ENCODE measurements at places on chromosomes 16 and 17. TPM values are rescaled to one million over a fixed set of nuclear protein-coding genes. Genes with fewer than 3 reads are reported as not detected.

CLEC3A gene
- not detected for total RNA-seq

VMO1 gene
- total RNA-seq = 0.13 TPM

LGALS9B gene
- total RNA-seq = not detected

CNGB1 gene
- not detected for total RNA-seq

NLRC3 gene
- total RNA-seq = 1.6 TPM

NAGLU gene
- total RNA-seq = 56.5 TPM

USP7 gene
- 52.3 TPM for total RNA-seq

EXOC3L1 gene
- 13.3 TPM for total RNA-seq

PRAC1 gene
- not detected for total RNA-seq

SYT17 gene
- total RNA-seq = 0.15 TPM

ALDH3A1 gene
- total RNA-seq = 0.10 TPM

SALL1 gene
- not detected for total RNA-seq

WDR81 gene
- 26.4 TPM for total RNA-seq

SOX15 gene
- not detected for total RNA-seq

OTOP3 gene
- total RNA-seq = not detected

HS3ST3A1 gene
- 0.07 TPM for total RNA-seq

OR1F1 gene
- total RNA-seq = 1.9 TPM

ATP1B2 gene
- not detected for total RNA-seq

GALNS gene
- 22.0 TPM for total RNA-seq

CBFA2T3 gene
- not detected for total RNA-seq

NUPR1 gene
- total RNA-seq = 12.5 TPM

DNASE1L2 gene
- not detected for total RNA-seq

CHST5 gene
- not detected for total RNA-seq

CCL4 gene
- not detected for total RNA-seq

Data from mammary microvascular endothelial cell (primary cell).